HAP-1 (cell line): ENCODE measurements at places on chromosomes 7 and 10.
A peak's percentile ranks its signal among the peaks of the same experiment; 100 is the strongest.

DNA sequence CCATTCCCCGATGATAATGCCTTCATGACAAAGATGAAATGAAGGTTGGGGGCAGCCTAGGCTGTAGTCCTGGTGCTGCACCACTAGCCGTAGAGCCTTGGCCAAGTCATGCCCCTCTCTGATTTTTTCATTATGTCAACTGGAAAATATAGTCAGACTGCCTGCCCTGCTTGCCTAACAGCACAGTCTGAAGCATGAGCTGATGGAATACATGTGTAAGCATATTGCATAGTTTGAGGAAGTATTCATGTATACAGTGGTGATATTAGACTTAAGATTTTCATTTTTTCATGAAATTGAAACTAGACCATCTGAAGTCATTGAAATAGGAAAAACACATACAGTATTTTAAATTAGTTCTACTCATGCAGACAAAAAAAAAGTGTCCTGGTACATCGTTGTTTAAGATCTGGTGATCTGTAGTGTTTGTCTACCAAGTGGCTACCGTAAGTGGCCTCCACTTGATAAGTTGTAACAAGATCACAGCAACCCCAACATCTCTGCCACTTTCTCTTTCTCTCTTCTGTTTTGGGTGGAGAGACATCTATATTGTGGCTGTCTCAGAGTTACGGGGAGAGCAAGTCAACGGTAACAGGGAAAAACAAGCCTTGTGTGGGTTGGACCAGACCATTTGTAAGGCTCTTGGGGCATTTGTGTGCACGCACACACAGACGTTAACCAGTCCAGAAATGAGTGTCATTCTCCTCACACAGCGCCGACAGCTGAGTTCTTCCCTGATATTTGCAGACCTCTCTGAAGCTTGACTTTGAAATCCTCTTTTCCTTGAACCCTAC lies 716.6 kb upstream of the GALNT17 start:
- no peak for DNase-seq

GRCh38 chr10:7915923-7916536 lies 97.7 kb downstream of the TAF3 start:
- no peak for DNase-seq

DNA sequence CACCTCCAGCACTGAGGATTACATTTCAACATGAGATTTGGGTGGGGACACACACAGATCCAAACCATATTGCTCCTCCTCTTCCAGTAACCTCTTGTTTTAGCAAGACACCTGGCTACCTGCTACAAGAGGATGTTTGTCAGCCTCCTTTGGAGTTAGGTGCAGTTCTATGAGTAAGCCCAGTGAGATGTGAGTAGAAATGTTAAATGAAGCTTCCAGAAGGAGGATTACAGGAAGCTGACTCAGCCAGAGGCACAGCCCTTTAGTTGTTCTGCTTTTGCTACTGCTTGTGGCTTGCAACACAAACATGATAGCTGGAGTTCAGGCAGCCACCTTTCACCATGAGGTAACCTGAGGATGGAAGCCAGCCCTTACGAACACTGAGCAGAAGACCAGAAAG lies 382.7 kb upstream of the RNF32 start:
- DNase-seq = no peak

- no peak for DNase-seq
Measured at GRCh38 chr10:76874176-76874575, 763.4 kb downstream of the KCNMA1 start.

DNA sequence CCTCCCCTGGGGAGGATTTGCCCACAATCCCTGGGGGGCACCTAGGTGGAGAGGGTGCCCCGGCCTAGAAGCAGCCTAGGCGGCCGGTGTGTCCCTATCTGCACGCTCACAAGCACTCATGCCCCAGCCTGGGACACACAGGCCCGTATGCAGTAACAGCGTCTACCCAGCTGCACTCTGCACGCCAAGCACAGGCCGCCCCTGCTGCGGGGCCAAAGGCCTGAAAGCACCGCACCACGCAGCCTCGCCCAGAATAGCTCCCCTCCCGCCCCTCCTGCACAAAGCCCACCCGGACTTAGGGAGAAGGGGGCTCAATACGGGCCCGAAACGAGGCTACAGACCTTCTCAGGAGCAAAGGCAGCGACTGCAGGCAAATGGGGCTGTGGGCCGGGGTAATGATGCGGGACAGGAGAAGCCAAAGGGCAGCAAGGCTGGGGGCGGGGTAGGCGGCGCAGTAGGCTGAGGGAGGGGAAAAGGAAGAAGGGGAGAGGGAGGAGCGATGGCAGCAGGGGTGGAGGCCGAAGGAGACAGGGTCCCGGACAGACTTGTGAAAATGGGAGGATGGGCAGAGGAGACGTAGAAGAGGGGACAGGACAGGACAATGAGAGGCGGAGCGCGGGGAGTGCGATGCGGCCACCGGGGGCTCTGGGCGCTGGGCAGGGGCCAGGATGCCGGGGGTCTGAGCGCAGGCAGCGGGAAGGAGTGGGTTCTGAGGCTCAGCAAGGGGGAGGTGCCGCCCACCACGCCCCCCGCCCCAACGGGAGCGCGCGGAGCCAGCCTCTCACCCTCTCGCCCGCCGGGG lies 544 bp downstream of the GPRIN2 start:
- DNase-seq = peak; percentile 42

DNA sequence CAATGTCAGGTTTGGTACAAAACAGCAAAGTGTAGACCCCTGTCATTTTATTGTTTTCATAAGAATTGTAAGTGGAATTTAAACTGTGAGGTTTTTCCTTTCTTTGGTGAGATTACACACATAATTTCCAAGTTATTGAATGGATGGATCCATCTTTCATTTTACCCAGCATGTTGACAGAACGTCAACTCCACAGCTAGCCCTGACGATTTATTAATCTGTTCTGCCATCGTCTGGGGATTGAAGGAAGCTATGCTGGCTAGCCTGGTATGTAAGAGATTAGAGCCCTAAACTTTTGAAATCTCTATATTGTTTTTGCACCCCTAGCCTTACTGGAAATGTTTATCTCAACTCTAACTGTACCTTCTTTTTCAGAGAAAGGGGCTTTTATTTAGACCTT lies 8.6 kb downstream of the WNT16 start:
- no peak for DNase-seq

- no peak for DNase-seq
Measured at GRCh38 chr7:44959433-44959951, 19.3 kb downstream of the MYO1G start.

GRCh38 chr10:6124666-6125065 lies 35.8 kb downstream of the RBM17 start:
- DNase-seq = peak; percentile 63

DNA sequence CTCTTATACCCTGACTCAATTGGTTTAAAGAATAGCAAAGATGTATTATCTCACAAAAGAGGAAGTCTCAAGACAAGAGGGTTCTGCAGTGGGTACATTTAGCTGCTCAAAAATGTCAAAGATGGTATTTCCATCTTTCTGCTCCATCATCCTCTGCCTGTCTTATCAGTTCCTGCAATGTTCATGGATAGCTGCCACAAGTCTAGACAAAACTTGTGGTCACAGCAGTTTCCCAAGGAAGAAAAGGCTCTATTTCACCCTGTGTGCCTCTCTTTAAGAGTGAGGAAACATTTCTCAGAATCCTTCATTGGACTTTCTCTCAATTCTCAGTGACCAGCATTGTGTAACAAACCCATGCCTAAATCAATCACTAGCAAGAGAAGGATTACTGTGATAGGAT lies 634.2 kb upstream of the AUTS2 start:
- DNase-seq = no peak

DNA sequence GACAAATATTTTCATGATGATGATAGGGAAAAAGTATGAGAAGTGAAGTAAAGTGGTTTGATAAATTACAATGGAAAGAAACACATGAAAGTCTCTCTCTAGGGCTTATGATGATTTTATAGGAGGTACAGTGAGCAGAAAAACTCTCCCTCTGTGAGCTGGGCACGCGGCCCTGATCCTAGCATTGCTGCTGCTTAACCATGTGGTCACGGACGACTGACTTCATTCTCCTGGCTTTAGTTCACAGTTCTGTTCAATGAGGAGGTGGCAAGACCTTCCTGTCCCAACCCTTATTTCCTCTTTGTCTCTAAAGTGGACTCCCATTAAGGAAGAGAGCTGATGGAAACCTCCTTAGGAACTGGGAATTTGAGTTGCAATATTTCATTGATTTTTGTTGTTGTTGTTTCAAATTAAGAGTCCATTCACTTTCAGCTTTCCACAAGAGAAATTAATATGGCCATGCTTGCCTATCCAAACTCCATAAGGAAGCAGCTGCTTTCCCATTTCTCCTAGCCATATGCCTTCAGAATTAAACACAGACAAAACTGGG lies 8.2 kb upstream of the PON3 start:
- DNase-seq = no peak

DNA sequence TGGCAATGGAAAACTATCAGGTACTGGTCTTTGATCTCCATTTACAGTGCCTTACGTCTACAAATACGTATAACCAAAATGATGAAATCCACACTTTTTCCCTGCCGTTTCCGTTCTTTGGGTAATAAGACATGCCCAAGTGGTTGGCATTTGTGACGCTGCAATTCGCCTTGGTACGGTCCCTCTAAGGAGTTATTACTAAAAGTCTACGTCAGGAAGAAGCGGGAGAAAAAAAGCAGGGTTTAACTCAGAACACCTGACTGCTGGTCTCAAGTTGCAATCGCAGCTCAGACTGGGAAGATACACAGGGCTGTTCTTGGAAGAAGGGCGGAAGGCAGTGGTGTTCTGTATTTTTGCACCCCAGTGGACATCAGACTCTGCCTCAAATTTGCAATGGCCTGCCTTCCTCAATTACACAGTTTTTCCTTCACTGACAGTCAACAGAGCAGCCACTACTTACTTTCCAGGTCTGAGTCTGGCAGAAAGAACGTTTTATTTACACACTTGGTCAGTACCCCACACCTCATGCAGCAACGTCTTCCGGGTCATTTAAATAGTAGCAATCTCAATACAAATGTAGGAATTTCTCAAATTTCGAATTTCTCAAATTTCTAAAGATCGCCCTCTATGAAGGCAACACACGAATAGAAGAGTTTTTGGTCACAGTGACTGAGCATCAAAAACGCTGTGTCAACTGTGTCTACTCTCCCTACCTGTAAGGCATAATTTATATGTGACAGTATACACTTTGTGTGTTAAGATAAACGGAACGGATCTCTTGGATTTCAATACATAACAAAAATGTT lies 2.1 kb downstream of the BAIAP2L1 start:
- no peak for DNase-seq

GRCh38 chr10:17576768-17577167 lies 40.4 kb downstream of the HACD1 start:
- no peak for DNase-seq

- DNase-seq = no peak
Measured at GRCh38 chr7:82376739-82377138, 66.8 kb downstream of the CACNA2D1 start.

GRCh38 chr10:126777714-126778113 lies 107.2 kb upstream of the C10orf90 start:
- peak; percentile 44 for DNase-seq

DNA sequence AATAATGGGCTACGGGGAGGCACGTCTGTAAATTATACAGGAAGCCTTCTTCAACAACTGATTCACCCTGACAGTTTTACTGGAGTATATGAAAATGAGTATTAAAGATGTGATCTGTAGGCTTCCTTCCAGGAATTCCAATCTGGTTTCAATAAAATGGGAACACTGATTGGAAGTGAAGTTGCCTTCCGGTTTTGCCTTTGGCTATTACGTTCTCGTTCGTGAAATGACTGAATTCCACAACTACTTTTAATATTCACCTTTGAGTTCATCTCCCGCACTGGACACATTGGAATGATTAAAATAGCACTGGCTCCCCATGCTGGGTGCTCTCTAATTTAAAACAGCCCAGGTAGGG lies 350.1 kb upstream of the MKI67 start:
- DNase-seq = no peak

- DNase-seq = no peak
Measured at GRCh38 chr10:3573498-3573897, 211.5 kb downstream of the KLF6 start.

DNA sequence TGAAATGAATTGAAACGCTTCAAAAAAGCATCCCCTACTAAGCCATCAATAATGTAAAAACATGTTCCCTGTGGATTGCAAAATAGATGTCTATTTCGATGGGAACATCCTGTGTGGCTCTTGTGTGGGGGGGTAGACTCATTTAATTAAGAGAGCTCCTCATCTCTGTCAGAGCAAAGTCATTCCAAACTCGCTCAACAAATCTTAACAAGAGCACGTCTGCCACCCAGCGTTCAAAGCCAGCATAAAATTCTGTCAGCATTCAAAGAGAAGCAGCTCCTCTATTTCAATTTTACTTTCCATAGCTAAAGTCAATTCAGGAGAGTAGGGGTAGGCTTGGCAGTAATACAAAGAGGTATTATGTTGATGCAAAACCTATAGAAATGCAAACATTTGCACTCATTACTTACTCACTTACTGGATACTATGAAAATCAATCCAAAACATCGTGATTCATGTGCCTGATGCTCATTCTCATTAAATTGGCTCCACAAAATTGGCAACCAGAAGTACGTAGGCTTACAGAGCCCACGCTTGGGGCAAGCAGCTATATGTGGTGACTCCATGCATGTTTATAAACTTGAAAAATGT lies 114.9 kb downstream of the IPMK start:
- DNase-seq = peak; percentile 84

DNA sequence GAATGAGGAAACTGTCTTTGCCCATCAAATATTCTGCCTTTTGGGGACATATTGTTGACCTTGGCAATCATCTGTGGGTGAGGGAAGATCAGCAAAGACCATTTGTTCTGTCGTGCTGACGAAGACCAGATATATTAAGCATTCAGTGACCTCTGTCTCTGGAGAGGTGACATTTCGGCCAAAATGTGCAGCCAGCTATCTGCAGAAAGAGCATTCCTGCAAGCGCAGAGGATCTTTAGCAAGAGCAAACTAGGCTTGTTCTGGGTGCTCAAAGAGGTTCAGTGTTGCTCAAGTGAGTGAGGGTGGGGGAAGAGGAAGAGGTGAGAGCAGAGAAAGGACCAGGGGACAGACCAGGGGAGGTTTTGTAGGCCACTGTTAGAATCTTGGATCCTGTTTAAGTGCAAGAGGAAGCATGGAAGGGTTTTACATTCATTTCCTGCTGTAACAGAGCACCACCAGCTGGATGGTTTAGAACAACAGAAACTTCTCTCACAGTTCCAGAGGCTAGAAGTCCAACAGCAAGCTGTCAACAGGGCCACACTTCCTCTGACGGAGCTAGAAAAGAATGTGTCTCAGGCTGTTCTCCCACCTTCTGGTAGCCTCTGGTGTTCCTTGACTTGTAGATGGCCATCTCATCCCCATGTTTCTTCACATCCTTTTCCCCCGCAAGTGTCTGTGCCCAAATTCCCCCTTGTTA lies 11.2 kb downstream of the C10orf120 start:
- no peak for DNase-seq
